Activated CD4-positive, CD25-positive, alpha-beta regulatory T cell (primary cell): ENCODE measurements at places on chromosomes 12 and 14.
A peak's percentile ranks its signal among the peaks of the same experiment; 100 is the strongest.

GRCh38 chr12:64320611-64321010 lies 69.9 kb downstream of the C12orf56 start:
- DNase-seq: no peak

GRCh38 chr12:132861558-132861957 lies 25.8 kb downstream of the CHFR start:
- DNase-seq: no peak

DNA sequence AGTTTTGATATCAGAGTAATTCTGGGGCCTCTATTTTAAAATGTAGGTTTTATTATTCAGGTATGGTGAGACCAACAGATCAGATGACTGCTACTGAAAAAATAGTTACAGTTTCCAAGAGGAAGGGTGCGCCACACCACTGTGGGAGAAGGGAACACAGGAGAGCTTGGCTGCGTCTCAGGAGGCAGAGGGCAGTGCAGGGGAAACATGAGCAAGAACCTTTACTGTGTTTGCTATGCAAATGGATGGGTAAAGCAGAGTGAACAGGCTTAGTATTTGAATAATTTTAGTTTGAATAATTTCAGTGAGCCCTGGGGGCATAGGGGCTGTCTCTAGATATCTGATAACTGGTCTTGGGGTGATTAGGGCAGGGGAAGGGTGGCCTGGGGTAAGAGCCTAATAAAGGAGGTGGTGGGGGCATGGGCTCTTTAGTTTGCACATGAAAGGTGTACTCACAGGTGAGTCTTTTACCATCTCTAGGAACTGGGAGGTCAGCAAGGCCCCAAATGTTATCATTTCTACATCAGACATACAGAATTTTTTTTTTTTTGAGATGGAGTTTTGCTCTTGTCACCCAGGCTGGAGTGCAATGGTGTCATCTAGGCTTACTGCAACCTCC lies 196.8 kb upstream of the NEDD1 start:
- DNase-seq: no peak

DNA sequence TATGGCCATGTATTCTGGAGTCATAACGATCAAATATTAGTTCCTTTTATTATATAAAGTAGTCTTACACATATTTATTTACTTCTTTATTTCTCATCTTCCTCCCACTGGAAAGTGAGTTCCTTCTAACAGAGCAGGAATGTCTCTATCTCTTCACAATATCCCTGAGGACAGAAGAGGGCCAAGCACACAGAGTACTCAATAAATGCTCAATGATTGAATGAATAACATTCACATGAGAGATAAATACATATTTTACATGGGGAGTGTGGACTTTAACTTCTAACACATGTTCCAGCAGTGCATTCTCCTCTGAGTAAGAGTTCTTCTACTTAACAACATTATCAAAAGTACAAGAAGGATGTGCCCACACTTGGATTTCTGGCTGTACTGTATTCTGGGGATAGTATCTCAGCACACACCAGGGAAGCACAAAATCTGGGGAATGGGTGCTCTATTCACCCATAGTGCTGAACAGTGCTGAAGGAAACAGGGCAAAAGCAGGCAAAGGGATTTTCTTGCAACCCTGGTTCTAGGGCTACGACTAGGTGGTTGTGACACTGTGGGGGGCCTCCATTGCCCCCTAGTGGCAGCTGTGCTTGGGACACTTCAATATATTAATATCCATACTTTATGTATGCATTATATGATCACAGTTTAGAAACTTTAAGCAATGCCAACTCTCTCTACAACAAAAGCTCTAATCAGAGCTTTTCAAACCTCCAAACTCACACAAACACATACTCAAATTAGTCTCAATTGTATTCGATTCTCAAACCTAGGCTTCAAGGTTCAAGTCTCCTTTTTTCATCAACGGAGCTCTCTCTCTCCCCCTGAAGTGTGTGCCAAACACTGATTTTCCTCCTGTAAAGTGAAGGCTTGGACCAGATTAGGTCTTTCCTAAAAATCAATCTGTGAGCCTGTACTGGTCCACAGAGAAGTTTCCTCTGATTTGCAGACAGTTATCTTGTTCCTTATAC lies 115.5 kb downstream of the SLC2A13 start:
- peak; percentile 14 for DNase-seq

DNA sequence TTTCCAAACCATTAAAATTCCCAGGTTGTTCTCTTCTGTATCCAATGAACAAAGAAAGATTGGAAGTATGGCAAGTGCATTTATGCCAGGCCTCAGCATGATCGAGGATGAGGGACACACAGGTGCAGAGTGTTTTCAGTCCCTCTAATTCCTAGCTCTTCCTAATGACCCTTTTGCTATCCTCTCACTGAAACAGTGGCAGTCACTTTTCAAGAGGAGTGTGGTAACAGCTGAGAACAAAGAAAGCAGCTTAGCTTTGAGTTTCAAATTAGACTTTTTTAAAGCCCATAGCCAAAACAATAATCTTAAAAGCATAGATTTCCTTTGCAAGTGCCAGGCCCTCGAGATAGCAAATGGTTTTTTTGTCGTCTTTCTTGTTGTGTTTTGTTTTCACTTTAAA lies 110.8 kb downstream of the KCNH5 start:
- DNase-seq: no peak

DNA sequence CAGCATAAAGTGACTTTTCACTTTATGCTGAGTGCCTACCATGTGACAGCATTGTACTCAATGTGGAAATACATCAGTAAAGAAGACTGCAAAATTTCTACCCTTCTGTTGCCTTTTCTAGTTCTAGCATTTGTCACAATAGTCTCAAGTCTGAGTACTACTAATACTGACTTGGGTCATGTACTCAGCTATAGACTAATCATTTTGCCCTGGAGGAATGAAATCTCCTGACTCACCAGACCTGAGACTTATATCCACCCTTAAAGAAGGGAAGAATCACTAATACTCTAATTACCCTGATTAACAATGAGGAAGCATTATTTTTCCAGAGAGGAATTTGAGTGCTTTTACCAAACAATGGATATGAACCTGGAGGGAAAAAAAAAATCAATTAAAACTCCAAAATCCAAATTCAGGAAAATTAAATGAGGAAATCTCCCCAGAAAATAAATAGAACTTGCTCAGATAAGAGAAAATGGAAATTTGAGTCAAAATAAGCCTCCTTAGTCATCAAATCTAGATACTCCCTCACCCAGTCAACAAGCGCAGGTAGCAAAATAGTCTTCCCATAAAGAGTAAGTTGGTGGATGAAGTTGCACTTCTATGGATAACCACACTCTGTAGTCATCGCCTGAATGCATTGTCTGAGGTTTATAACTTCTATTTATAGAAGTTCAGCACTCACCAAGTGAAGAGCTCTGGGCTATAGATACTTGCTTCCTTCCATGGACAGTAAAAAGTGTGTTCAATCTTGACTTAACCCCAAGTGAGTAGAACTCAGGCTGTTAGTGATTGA lies 386.6 kb downstream of the SYT1 start:
- no peak for DNase-seq

DNA sequence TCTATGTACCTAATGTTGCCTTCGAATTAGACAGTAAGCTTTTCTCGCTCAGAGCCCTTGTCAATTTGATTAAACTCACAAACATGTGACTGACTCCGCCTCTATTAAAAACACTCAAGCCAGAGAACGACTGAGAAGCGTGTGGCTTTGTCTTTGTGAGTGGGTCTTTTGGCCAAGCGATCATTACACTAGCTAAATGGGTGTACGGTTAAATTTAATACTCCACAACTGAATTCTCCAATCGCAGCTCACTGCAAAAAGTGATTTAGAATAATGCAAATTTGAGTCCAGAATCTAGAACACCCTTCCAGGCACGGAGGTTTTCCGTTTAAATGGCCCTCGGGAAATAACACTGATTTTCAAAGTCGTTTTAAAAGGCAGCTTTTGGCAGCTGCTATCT lies 253.7 kb downstream of the EFCAB11 start:
- DNase-seq: no peak

DNA sequence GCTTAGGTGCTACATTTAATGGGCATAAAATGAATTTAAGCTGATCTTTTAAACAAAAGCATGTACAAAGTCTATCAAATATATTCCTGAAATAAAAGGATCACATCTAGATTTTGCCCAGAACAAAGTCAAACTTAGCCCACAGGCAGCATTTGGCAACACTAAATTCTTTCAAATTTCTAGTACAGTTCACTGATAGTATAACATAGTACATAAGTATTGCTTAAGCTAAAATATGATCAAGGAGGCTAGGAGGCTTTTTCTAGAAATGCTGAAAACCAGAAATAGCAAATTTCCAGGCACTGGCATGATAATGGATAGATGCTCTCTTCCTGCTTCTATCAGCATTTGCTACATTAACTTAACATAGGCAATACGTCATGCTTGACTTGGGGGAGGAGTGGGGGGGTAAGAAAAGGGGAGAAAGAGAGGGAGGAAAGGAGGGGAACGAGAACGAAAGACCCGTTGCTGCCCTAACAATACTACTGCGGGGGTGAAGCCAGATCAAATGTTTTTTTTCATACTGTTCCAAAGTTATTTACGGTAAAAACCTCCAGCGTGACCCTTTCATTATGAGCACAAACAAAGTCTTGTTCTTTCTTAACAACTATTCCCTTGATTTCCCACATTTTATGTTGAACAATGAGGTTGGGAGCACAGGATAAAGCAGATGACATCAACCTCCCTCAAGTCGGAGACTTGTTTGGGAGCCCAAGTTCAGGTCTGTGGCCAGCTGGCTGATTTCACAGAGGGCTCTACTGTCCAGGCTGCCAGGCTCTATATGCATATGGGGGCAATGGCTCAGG lies 10.6 kb downstream of the TMED10 start:
- no peak for DNase-seq

- no peak for DNase-seq
Observed at GRCh38 chr12:114160445-114160844, 194.3 kb upstream of the RBM19 start.

DNA sequence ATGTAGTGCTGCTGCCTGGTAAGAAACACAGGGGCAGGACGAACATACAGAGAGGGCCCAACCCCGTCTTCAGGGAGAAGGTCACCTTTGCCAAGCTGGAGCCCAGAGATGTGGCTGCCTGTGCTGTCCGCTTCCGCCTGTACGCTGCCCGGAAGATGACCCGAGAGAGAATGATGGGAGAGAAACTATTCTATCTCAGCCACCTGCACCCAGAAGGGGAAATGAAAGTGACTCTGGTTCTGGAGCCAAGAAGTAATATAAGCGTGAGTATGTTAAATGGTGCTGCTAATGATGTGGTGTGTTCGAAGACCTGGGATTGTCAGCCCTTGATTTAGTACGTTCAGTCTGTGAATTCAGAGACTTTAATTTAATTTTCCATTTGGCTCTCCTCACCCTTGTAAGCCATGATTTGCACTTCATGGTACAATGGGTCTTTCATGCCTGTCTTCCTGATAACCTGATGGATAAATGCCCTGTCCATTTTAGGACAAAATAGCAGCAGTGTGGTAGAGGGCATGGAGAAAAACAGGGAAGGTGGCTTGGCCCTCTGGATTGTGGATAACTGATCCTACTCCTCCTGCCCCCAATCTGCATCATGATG lies 318.9 kb downstream of the SNAPC1 start:
- DNase-seq: no peak

GRCh38 chr14:51821822-51822221 lies 38.6 kb upstream of the GNG2 start:
- no peak for DNase-seq

GRCh38 chr14:54537651-54538050 lies 27.9 kb downstream of the CGRRF1 start:
- no peak for DNase-seq

DNA sequence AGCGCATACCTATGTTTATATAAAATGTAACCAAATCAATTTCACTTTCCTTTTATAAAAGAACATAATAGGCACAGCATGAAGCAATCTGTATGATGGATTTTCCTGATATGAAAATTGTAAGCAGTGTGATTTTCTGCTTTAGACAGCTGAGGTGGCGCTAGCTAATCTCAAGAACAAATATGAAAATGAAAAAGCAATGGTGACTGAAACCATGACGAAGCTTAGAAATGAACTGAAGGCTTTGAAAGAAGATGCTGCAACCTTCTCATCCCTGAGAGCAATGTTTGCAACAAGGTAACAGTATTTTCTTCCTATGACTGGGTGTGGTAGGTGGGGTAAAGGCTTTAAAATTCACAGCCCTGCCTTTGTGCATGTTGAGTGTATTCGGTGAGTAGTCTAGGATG lies 65.0 kb upstream of the FGD4 start:
- no peak for DNase-seq

DNA sequence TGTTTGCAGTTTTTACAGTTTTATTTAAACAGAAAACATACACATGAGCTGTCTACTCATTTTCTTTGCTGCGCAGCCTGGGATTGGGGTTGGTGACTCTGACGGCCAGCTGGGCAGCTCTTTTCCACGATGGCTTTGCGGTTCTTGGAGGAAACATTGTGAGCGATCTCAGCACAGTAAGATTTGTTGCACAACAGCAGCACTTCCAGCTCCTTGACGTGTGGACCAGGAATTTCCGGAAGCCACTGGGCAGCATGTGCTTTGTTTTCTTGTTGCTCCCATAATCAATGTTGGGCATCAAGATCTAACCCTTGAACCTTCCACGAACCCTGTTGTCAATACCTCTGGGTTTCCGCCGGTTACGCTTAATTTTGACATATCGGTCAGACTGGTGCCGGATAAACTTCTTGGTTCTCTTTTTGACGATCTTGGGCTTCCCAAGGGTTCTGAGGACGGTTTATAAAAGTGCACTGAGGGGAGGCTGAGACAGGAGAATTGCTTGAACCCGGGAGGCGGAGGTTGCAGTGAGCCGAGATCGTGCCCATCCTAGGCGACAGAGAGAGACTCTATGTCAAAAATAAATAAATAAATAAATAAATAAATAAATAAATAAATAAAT lies 21.8 kb downstream of the FKBP11 start:
- DNase-seq: no peak

GRCh38 chr14:31360919-31361662 lies 59.3 kb downstream of the HEATR5A start:
- DNase-seq: no peak

GRCh38 chr12:75727577-75727976 lies 216.2 kb upstream of the KRR1 start:
- DNase-seq: no peak

GRCh38 chr12:122333142-122334087 lies 67.1 kb upstream of the VPS33A start:
- DNase-seq: no peak

GRCh38 chr12:131311764-131312163 lies 358.1 kb downstream of the ADGRD1 start:
- no peak for DNase-seq

- DNase-seq: no peak
Observed at GRCh38 chr12:25005376-25005775, 56.5 kb upstream of the BCAT1 start.

DNA sequence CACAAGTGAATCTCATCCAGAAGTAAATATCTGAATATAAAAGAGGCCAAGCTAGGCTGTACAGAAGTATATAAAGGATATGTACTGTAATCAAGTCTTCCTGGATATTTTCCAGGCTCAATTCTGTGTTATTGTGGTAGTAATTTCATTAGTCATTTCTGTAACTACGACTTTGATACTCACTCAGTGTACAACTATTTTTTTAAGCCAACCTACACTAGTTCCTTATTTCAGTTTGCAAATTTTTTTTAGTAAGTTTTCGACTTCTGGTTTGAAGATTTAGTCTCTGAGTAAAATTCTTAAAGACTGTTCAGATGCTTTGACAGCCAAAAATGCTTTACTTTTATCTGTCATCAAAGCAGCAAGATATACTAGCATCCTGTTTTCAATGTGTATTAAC lies 130.8 kb downstream of the CAPZA3 start:
- DNase-seq: no peak
